ENCODE measurements at places on chromosomes 12 and 14.

DNA sequence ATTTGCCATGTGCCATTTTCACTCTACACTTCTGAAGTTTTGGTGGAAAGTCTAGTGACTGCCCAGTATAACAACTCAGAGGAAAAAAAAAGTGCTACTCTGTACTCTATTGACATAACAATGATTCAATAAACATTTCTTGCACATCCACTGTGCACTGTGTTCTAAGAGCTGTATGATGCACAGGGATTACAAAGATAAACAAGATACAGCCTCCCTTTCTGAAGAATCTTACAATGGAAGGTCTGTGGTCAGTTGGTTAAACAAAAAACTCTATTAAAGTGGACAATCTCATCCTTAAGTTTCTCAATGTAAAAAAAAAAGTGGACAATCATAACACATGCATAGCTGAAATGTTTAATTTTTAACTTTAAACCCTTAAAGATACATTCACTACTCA is 105.7 kb upstream of the RASSF8 start:
- DNase-seq: no peak

GRCh38 chr14:95303552-95303951 is 16.2 kb downstream of the CLMN start:
- no peak for DNase-seq

DNA sequence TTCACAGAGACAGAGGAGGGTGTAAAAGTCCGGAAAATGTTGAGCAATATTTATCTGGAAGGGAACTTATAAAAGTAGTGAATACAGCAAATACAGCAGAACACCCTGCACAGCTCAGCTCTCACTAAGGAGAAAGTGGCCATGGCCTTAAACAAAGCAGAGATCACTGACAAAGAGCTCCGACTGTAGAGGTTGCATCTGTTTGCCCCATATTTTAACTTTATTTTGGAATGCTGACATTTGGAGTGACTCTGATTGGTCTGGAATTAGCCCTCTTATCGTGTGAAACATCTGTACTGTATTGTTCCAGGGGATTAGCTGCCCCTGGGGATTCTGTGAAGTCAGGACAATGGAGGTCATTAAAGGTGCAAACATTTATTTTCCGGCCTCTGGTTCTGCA is 1275.7 kb upstream of the FLRT2 start:
- DNase-seq: no peak

- no peak for DNase-seq
These were observed 46.6 kb downstream of the SUSD6 start for GRCh38 chr14:69657950-69658355.

DNA sequence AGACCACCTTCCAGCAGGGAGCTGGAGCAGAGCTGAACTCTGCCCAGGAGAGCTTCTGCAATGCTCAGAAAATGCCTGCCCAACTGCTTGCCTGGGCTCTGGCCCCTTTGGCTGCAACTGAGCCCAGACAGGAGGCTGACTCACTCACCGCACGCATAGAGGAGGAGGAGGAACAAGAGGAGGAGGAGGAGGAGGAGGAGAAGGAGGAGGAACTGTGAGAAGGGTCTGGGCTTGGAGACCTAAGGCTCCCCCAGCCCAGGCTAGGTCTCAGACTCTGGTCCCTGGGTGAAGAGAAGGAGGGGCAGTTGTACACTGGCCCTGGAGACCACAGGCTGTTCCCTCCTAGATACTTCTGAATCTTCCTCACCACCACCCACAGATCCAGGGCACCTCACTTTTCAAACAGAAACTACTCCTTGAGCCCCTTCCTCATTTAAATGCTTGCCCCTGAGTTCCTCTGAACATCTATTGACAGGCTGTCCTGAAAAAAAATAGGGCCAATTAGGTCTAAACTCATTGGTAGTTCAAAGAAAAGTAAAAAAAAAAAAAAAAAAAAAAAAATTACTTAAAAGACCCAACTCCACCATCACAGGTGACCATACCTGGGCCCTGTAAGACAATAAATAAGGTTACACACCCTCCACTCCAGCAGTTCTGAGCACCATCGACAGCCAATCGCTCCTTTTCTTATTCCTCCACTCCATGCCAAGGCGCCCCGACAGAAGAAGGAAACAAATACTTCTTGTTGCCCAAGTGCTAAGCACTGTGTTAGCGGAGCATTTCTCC is 674 bp downstream of the VDR start:
- DNase-seq: no peak

DNA sequence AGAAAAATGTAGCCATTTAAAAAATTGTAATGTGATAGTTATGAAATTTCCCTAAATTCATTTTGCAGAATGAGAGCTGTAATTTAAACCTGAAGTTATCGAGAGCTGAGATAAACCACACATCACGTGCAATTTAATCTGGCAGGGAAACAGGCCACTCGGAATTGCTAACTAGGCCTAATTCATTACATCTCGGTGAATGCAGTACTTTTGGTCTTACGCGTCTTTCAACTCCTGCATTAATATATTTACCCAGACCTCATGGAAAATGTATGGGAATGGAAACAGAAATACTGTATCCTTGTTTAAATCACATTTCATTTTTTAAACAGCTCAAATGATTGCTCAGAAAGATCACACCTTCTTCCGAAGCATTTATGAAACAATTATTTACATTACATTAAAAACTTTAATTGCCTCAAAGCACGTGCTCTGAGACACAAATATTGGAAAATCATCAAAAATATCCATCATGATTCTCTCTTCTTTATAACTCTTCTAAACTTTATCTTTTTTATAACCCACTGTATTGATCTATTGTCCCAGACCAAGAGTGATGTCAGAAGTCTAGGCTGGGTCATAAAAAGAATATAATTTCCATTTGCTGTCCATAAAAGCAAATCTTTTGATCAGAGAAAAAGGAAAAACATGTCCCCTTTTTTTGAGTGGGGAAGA is 111.7 kb upstream of the MYL2 start:
- DNase-seq: no peak
